ENCODE measurements at places on chromosomes 7 and 10. TPM values are rescaled to one million over a fixed set of nuclear protein-coding genes. Genes with fewer than 3 reads are reported as not detected.

The CFAP43 gene
- not detected for total RNA-seq

The GPR26 gene
- not detected for total RNA-seq

The LIPF gene
- total RNA-seq, result not detected

The CYCS gene
- total RNA-seq, result 51.3 TPM

The UNCX gene
- not detected for total RNA-seq

The PAPOLB gene
- 0.07 TPM for total RNA-seq

The LMBR1 gene
- 85.2 TPM for total RNA-seq

The ZNF853 gene
- 6.3 TPM for total RNA-seq

The PCLO gene
- total RNA-seq, result 0.32 TPM

The MYOF gene
- 0.07 TPM for total RNA-seq

The PAX4 gene
- not detected for total RNA-seq

The WNT2 gene
- total RNA-seq, result not detected

The LLCFC1 gene
- total RNA-seq, result not detected

The GATA3 gene
- total RNA-seq, result 0.49 TPM

The MUC3A gene
- total RNA-seq, result not detected

The VSTM4 gene
- not detected for total RNA-seq

The WAPL gene
- total RNA-seq, result 42.8 TPM

The MMD2 gene
- not detected for total RNA-seq

The R3HCC1L gene
- total RNA-seq, result 25.1 TPM

The ADRA2A gene
- not detected for total RNA-seq

The OR2A12 gene
- not detected for total RNA-seq

The ACSM6 gene
- total RNA-seq, result not detected

The PTPRN2 gene
- total RNA-seq, result 1.5 TPM

The COL13A1 gene
- not detected for total RNA-seq

The ZNF485 gene
- total RNA-seq, result 8.4 TPM

The SPDYE1 gene
- 0.10 TPM for total RNA-seq

The STAG3 gene
- total RNA-seq, result 22.0 TPM

The HPSE2 gene
- total RNA-seq, result not detected

The SLIT1 gene
- total RNA-seq, result 0.29 TPM

The HOXA4 gene
- total RNA-seq, result 0.24 TPM

The SPDYE9 gene
- total RNA-seq, result not detected

The ELOVL3 gene
- total RNA-seq, result not detected

The AKR1C8 gene
- total RNA-seq, result not detected

The IFIT1B gene
- total RNA-seq, result not detected

The GHRHR gene
- total RNA-seq, result not detected

The FKBP14 gene
- total RNA-seq, result 5.7 TPM
